Renal cortical epithelial cell (primary cell): ENCODE measurements at places on chromosomes 7 and 10. TPM values are rescaled to one million over a fixed set of nuclear protein-coding genes. Genes with fewer than 3 reads are reported as not detected.

Gene HECTD2
- 5.6 and 11.7 TPM in 2 replicates for total RNA-seq

Gene CHRM2
- under 0.01 TPM in 1 of 2 replicates, not detected in the other for total RNA-seq

Gene SIRT1
- total RNA-seq, result 11.6 and 23.9 TPM in 2 replicates

Gene PRPS1L1
- total RNA-seq, result not detected in 2 replicates

Gene SFTPA1
- not detected in 2 replicates for total RNA-seq

Gene ZNF746
- 19.3 and 20.1 TPM in 2 replicates for total RNA-seq

Gene ATXN7L1
- 1.0 and 7.6 TPM in 2 replicates for total RNA-seq

Gene MARCHF5
- total RNA-seq, result 24.3 and 53.6 TPM in 2 replicates

Gene HKDC1
- 51.7 and 117 TPM in 2 replicates for total RNA-seq

Gene COL26A1
- 2.2 TPM in 1 of 2 replicates, not detected in the other for total RNA-seq

Gene OR6V1
- total RNA-seq, result not detected in 2 replicates

Gene COL17A1
- total RNA-seq, result 0.89 and 3.3 TPM in 2 replicates

Gene OR2A14
- not detected in 2 replicates for total RNA-seq

Gene ABCB4
- 2.9 and 9.7 TPM in 2 replicates for total RNA-seq

Gene NME8
- total RNA-seq, result not detected in 2 replicates

Gene CCDC146
- 10.8 and 13.2 TPM in 2 replicates for total RNA-seq

Gene GJD4
- not detected in 2 replicates for total RNA-seq

Gene C10orf105
- total RNA-seq, result not detected in 2 replicates

Gene LDB3
- 0.05 TPM in 1 of 2 replicates, not detected in the other for total RNA-seq

Gene METTL27
- 1.4 and 12.0 TPM in 2 replicates for total RNA-seq

Gene CFAP58
- total RNA-seq, result 0.75 and 1.6 TPM in 2 replicates

Gene COBL
- total RNA-seq, result 1.4 and 4.2 TPM in 2 replicates

Gene RNLS
- total RNA-seq, result 16.0 and 27.7 TPM in 2 replicates

Gene PTF1A
- total RNA-seq, result not detected in 2 replicates

Gene PROSER2
- 60.9 and 84.9 TPM in 2 replicates for total RNA-seq

Gene MYL10
- not detected in 2 replicates for total RNA-seq

Gene GIMAP4
- 2.1 TPM in 1 of 2 replicates, not detected in the other for total RNA-seq

Gene PFKFB3
- 35.8 and 493 TPM in 2 replicates for total RNA-seq

Gene GARIN1A
- 0.17 and 0.60 TPM in 2 replicates for total RNA-seq

Gene KCNMA1
- total RNA-seq, result 12.9 and 17.7 TPM in 2 replicates

Gene NRG3
- total RNA-seq, result 0.05 and 0.87 TPM in 2 replicates

Gene EN2
- 0.05 TPM in 1 of 2 replicates, not detected in the other for total RNA-seq

Gene NPFFR1
- total RNA-seq, result under 0.01 TPM in 1 of 2 replicates, not detected in the other

Gene SPOCK2
- total RNA-seq, result 2.0 and 41.8 TPM in 2 replicates

Gene LRRN3
- total RNA-seq, result under 0.01 TPM in 1 of 2 replicates, not detected in the other
